NCI-H1694 treated with DMSO at 0.1 percent for 48 hours (cell line): ENCODE measurements at places on chromosomes 12 and 14.

DNA sequence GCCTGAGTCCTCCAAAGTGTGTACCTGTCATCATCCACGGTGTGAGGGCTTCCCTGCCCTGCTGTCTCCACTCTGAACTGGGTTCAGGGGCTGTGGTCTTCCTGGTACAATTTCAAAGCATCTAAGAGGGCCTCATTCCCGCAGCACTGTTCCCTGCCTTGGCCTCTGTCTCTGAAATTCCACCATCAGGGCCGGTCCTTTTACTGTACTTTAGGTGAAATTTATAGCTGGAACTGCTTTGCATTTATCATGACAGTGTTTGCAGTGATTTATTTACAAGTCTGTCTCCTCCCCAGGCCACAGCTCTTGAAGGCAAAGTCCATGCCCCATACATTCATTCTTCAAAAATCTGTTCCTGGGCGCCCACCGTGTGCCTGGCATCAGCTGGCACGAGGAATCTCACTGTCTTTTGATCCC is 36.9 kb upstream of the NCOR2 start:
- DNase-seq = no peak

DNA sequence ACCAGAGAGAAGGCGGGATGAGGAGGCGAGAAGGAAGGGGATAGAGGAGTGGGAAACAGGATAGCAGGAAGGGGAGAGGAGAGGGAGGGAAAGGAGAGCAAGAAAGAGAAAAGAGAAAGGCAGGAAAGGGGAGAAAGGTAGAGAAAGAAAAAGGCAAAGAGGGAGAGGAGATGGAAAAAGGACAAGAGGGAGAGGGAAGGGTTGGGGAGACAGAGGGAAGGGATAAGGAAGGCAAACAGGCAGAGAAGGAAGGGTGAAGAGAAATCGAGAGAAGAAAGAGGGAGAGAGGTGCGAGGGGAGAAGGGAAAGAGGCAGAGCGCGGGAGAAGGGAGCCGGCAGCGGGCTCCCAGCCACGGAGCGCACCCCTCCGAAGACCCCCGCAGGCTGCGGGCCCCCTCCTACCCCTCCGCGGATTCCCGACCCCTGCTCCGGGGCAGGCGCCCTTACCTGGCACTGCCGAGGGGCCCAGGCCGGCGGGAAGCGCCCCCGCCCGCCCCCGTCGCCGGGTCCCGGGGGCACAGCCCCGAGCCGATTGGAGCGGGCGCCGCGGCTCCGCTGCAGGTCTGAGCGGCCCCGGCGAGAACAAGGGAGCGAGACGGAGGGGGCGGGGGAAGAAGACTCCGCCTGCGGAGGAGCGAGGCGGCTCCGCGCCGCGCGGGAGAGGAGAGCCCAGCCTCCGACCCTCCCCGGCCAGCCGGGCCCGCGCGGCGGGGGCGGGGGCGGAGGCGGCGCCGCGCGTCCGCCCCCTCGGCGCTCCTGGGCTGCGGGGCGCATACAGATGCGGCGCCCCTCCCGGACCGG is at the start of gene CDH24:
TSS of gene CDH24 (minus strand) at position 565 of the 801 bp plus-strand sequence. CDS start 1,787 bp downstream, outside the sequence.
- no peak for DNase-seq

DNA sequence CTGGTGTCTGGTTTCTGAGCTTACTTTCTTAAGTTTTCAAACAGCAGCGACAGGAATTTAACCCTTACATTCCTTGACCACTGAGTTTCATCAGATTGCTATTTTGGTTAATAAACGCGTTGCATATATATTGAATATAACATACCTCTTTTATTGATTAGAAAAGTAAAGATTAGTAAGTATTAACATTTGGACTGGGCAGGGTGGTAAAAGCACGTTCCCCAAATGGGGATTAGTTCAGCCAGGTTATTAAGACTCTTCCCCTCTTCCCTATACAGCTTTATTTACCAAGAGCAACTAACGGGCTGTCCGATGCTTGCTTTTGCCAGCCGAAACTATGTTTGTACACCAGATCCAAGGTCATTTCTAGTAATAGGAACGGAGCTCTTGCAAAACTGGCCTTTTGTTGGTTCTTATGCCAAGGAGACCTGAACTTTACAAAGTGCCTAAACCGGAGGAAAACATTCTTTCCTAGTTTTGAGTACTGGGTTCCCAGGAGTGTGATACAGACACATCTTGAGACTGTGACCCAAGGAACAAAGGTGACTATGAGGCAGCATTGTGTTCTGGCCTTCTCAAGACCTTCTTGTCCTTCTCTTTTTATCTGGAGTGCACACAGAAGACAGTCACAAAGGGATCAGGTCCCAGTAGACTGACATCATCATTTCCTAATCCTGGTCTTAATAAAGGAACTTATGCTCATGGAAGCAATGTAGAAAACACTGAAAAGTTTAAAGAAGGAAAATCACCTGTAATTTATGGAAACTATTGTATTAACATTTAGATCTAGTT is 2.6 kb downstream of the GLRX5 start:
- no peak for DNase-seq

GRCh38 chr14:22797017-22797917 is 18.0 kb downstream of the SLC7A7 start:
- DNase-seq = no peak

- no peak for DNase-seq
Measured at GRCh38 chr12:16849473-16849872, 243.5 kb upstream of the LMO3 start.

DNA sequence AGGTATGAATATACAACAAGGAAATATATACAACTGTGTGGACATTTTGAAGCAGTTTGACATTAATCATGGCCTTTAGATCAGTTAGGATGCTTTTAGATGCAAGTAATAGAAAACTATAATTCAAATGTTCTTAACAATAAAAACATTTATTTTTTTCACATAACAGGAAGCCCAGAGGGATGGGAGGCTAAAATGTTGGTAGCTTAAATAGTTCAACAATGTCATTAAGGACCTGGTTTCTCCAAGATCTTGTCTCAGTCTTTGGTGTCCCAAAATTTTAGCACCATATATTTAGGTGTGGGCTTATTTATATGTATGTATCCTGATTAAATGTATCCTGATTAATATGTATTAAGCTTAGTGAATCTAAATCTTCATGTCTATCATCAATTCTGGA is 292.4 kb downstream of the NUAK1 start:
- DNase-seq = no peak

DNA sequence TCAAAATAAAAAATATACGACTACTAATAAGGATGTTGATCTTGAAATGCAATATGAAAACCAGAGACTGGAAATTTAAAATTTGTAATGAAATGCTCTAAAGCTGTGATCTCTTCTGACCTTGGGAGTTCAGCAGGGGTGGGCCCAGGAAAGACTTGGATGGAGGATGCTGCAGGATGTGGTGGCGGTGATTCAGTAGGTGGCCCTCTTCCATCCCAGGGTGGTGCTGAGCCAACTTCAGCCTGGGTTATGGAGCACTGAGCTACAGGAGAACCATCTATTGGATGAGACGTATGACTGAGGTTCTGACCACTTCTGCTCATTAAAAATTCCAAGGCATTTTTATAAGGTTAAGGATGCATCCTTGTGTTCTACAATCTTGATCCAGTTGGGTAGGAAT is 6.9 kb upstream of the PDE3A start:
- DNase-seq = no peak

DNA sequence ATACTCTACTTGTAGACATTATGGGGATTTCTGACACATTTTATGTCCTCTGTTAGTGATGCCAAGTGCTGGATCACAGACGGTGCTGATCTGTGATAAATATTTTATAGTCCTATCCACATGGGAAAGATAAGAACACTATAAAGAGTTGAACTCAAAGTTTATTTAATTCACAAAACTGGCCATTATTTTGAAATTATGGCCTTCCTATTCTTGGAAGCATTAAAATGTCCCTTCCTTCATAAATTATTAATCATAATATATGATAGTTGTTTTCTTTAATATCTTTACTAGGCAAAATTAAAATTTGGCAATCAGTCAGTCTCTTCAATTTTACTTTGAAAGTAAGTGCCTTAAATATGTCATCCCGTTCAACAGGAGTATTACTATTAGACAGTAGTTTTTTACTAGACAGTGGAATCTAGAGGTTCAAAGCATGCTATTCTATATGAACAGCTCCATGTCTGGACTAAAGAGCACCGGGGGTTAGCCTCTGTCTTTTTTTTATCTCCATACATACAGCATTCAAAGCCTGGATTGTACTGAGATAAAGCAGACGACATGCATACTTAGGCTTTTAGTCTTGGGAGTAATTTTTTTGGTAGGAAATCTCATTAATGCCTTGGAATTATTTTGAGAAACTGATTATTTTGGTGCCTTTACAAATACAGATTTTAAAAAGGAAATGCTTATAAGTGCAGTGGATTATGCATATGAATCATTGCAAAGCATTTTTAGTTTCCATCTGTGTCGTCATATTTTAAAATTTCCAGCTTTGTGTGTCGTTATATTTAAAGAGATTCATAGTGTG is 306.1 kb upstream of the RGS6 start:
- no peak for DNase-seq

DNA sequence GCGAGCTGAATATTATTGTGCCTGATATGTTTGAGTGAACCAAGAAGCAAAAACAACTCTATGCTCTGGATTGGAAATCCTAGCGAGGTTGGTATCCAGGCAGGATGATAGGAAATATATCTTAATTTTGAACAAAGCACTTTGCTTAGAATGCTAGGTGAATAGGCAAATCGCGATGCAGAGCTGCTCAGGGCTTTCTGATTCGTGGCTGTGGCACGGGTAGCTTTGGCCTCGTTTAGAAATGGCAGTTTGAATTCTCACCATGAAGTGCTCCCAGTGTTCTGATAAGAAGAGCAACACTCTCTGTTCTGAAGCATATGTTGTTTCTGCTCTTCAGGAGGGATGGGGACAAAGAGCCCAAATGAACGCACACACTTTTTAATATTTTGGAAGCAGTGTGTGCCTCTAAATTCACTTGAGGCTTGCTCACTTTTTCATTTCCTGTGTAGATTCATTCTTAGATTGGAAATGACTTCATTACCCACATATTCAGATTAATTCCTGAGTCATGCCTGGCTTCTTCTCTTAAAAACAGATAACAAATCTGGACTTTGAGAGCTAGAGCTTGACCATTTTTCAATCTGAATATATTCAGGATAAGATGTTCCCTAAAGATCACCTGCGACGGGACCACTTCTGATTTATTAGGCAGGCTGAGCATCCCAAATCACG is 200.9 kb downstream of the RPAP3 start:
- DNase-seq = no peak

DNA sequence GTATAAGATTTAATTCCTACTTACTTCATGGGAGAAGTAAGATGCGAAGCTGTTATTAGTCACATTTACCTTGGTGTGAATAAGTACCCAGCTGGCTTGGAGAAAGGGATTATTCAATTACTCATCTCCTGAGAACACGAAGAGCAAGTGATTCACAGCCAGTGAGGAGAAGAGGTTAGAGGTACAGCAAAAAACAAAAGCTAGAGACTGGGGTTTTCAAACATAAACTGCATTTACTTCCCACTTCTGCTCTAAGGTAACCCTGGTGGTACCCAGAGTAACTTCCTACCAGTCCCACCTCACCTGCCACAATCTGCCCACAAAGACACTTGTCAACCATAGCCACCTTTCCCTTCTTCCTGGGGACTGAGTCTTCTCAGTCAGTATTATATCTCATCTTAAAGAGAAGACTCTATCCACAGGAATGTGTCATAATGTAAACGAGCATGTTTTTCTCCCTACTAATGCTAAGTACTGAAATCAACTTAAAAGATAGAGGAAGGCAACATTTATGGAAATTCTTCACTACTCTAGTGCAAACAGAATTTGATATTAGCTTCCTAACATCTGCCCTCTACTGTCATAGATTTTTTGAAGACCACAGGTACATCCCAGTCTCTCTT is 6.0 kb upstream of the IL22 start:
- DNase-seq = no peak

GRCh38 chr12:59131462-59131861 is 211.2 kb upstream of the LRIG3 start:
- DNase-seq = no peak
